ENCODE measurements at places on chromosomes 2 and 18. TPM values are rescaled to one million over a fixed set of nuclear protein-coding genes. Genes with fewer than 3 reads are reported as not detected.

FOSL2 gene
- 16.8 TPM for total RNA-seq

ECEL1 gene
- 0.05 TPM for total RNA-seq

FNDC4 gene
- 1.5 TPM for total RNA-seq

ALKAL2 gene
- not detected for total RNA-seq

SP140 gene
- not detected for total RNA-seq

WDR75 gene
- 56.5 TPM for total RNA-seq

FAM210A gene
- total RNA-seq, result 124 TPM

ESPNL gene
- total RNA-seq, result 0.29 TPM

ANKRD29 gene
- total RNA-seq, result 3.4 TPM

NIF3L1 gene
- total RNA-seq, result 54.2 TPM

C2orf92 gene
- total RNA-seq, result 0.21 TPM

SCN3A gene
- 0.03 TPM for total RNA-seq

DNA sequence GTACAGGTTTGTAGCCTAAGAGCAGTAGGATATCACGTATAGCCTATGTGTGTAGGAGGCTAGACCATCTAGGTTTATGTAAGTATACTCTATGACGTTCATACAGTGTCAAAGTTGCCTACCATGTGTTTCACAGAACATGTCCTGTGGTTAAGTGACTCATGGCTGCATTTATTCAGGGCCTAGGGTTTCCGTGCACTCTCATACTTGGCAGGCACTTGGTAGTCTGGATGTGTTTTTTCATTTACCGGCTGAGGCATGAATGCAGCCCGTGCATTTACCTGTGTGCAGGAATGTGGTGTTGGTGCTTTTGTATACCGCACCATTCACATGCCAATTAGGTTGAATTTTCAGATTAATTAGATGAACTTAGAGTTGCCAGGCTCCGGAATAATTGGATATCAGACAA is 43.4 kb downstream of the MYL12B start:
- DNase-seq, result peak; percentile 55

- DNase-seq, result no peak
These were observed 64.6 kb upstream of the MYO3B start for GRCh38 chr2:170113168-170113894.

- DNase-seq, result no peak
These were observed 283.1 kb upstream of the CYRIA start for GRCh38 chr2:16948710-16949109.

- DNase-seq, result peak; percentile 38
These were observed 7.5 kb upstream of the GBX2 start for GRCh38 chr2:236175548-236176150.

- no peak for DNase-seq
These were observed at the start of gene NCKAP5 for GRCh38 chr2:133568172-133568571. Gene NCKAP5, minus strand, starts transcription at chr2:133568463. Its CDS starts 50,937 bp downstream, at chr2:133517526.

- no peak for DNase-seq
These were observed 19.0 kb downstream of the CLUL1 start for GRCh38 chr18:615773-616172.

GRCh38 chr2:223418604-223419199 is 183.5 kb downstream of the SCG2 start:
- no peak for DNase-seq

DNA sequence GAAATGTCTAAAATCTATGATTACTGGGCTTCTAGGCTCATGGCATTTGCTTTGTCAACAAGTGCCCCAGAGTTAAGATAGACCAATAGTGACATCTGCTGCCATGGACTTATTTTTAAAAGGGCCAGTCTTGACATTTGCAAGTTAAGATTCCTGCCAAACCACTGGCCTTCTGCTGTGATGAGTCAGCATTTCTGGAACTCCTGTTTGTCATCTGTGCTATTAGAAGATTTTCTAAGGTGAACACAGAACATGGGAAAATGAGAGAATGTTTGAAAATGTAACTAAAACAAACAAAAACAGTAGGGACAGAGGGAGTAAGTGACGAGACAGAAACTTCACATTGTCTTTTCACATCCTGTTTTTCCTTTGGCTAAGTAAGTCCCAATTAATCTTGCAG is 93.7 kb upstream of the WDR75 start:
- peak; percentile 54 for DNase-seq

GRCh38 chr2:168718622-168719021 is 83.8 kb upstream of the NOSTRIN start:
- DNase-seq, result no peak

- peak; percentile 64 for DNase-seq
These were observed 35.0 kb upstream of the PSMD14 start for GRCh38 chr2:161273038-161273760.

- no peak for DNase-seq
These were observed 70.4 kb upstream of the CDH19 start for GRCh38 chr18:66674286-66674685.

DNA sequence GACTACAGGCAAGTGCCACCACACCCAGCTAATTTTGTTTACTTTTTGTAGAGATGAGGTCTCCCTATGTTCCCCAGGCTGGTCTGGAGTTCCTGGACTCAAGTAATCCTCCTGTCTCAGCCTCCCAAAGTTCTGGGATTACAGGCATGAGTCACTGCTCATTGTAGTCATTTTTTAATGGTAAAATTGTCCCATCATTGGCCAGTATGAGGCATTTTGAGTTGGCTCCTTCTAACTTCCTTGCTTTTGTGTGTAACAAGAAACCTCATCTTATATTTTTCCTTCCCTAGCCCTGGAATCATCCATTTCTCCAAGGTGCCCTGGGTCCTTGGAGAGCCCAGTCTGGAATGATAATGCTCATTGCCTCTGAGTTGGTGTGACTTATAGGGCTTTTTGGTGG is 148.5 kb downstream of the INHBB start:
- DNase-seq, result no peak

DNA sequence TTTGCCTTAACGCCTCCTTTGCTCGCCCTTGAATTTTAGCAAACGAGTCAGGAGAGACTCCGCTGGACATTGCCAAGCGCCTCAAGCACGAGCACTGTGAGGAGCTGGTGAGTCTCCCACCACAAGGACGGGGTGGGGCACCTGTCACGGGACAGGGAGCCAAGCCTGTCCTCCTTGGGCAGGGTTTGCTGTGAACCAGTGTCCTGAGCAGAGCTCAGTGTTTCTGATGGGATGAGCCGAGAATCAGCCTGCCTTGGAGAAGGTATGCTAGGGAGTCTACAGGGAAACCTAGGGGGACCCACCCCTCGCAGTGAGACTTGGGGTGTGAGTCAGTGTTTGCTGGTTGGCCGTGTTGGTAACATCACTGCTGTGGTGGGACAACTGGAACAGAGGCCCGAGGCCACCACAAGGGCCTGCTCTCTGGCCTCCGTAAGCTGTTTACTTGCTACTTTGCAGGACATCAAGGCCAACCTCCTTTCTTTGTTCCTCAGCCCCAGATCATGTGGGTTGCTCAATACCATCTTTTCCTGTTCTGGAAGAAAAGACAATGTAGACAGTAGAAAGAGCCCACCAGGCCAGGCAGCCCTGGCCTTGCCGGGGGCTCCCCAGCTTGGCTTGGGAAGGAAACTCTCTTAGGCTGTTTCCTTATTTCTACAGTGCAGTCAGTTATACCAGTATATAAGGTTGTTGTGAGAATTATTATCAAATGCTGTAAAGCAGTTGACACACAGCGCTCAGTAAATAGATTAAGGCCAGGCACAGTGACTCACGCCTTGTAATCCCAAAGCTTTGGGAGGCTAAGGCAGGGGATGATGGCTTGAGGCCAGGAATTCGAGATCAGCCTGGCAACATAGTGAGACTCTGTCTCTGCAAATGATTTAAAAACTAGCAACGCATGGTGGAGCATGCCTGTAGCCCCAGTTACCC is 42.4 kb downstream of the ITGB1BP1 start:
- DNase-seq, result no peak

Measured in SK-MEL-5 (cell line).